ENCODE measurements at places on chromosomes 6 and 20.
A peak's percentile ranks its signal among the peaks of the same experiment; 100 is the strongest.

DNA sequence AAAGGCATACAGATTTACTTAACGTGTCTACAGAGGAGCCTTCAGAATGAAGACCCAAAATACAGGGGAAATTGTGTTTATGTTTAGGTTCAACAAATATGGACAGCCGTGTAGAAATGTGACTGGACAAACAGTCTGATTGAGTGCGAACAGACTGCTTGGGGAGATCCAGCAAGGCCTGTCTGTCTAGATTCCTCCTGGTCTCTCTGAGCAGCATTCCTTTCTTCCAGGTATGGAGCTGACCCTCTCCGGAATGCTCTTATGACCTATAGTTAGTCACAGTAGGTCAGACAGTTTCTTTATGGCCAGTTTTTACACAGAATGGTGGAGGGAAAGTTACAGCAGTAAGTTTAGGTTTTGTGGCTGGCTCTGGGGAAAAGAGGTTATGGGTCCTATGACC lies 9.0 kb downstream of the RIN2 start:
- DNase-seq: no peak

- DNase-seq: no peak
These were observed 127.3 kb upstream of the MTHFD1L start for GRCh38 chr6:150738092-150738629.

DNA sequence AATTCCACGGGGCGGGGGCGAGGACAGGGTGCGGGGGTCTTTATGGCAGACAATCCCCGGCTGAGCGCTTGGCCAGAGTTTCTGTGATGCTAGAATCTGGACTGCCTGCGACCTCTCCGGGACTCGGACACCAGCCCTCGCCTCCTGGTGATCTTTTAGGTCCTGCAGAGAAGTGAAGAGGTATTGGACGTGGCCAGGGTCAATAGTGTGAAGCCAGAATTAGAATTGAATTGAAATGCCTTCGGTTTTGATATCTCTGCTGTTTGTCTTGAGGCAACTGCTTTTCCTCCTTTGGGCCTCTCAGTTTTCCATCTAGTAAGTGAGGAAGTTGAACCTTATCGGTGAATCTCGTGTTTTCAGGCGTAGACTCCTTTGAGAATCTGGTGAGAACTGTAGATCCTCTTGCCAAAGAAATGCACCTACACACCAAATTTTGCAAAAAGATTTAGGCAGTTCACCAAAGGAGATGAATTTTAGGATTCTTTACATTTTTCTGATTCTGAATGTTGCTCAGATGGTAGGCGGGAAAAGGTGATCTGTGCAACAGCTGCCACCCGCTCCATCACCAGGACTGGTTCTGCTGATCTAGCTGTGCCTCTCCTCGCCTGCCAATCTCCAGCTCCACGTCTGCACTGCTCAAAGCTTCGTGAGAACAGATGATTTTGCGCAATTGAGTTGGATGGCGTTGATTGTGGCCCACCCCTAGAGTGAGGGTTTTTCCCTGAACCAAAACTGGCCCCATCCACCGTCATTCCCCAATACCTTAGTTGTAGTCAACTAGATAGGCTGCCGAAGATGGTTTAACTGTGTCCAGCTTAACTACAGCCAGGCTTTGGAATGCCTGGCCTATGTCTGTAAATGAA lies 837 bp upstream of the OSER1 start:
- DNase-seq: no peak

DNA sequence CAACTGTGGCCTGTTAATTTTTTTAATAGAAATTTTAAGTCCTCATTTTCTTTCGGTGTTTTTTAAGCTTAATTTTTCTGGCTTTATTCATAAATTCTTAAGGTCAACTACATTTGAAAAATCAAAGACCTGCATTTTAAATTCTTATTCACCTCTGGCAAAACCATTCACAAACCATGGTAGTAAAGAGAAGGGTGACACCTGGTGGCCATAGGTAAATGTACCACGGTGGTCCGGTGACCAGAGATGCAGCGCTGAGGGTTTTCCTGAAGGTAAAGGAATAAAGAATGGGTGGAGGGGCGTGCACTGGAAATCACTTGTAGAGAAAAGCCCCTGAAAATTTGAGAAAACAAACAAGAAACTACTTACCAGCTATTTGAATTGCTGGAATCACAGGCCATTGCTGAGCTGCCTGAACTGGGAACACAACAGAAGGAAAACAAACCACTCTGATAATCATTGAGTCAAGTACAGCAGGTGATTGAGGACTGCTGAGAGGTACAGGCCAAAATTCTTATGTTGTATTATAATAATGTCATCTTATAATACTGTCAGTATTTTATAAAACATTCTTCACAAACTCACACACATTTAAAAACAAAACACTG lies 10.1 kb downstream of the HFE start:
- no peak for DNase-seq

- DNase-seq: no peak
These were observed 187.1 kb downstream of the TFAP2B start for GRCh38 chr6:51005779-51006178.

GRCh38 chr6:140708441-140708840 lies 1334.0 kb upstream of the CITED2 start:
- DNase-seq: no peak

DNA sequence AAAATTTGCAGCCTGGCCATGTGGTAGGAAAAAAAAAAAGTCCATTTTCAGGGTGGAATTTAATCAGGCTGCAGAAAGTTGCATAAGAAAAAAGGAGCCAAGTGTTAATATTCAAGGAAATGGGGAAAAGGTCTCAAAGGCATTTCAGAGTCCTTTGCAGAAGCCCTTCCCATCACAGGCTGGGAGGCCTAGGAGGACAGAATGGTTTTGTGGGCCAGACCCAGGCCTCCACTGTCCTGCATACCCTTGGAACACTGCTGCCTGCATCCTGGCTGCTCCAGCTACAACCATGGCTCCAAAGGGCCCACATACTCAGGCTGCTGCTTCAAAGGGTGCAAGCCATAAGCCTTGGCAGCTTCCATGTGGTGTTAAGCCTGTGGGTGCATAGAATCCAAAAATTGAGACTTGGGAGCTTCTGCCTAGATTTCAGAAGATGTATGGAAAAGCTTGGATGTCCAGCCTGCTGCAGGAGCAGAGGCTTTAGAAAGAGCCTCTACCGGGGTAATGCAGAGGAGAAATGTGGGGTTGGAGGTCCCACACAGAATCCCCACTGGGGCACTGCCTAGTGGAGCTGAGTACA lies 239.0 kb upstream of the STXBP5 start:
- no peak for DNase-seq

DNA sequence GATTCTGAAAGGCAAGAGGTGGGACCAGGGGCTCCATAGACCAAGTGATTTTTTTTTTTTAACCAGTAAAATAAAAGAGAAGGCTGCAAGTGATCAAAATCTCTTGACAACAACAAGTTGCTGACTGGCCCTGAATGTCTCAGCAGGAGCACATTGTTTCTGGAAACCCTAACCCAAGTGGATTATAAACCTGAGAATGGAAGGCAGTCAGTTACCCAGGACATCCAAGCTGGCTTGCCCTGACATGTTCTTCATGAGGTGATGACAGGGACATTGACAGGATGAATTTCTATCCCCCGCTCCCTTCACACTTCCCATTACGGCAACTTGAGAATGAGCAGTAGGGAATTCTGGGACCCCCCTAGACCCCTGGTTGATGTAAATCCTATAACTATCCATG lies 49.6 kb upstream of the RIPOR2 start:
- DNase-seq: no peak

- DNase-seq: no peak
These were observed 38.6 kb upstream of the PIM1 start for GRCh38 chr6:37131104-37131959.

- DNase-seq: peak; percentile 91
These were observed 132.2 kb downstream of the OGFRL1 start for GRCh38 chr6:71420693-71421328.

- DNase-seq: no peak
These were observed 9.5 kb upstream of the HLA-DOA start for GRCh38 chr6:33018904-33019303.

DNA sequence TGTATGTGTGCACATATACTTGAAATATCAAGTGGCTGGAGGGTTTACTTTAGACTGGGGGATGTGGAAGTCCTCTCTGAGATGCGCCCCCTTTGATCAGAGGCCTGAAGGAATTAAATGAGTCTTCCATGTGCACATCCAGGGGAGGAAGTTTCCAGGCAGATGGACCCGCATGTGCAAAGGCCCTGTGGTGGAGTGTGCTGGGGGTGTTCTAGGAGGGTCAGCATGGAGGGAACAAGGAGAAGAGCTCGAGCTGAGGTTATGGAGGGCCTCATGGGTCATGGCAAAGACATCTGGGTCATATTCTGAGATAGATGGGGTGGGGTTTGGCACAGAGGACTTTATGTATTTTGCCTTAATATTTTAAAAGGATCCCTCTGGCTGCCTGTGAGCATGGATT lies 17.7 kb upstream of the SULF2 start:
- no peak for DNase-seq

GRCh38 chr6:92945799-92946198 lies 473.6 kb downstream of the EPHA7 start:
- no peak for DNase-seq

DNA sequence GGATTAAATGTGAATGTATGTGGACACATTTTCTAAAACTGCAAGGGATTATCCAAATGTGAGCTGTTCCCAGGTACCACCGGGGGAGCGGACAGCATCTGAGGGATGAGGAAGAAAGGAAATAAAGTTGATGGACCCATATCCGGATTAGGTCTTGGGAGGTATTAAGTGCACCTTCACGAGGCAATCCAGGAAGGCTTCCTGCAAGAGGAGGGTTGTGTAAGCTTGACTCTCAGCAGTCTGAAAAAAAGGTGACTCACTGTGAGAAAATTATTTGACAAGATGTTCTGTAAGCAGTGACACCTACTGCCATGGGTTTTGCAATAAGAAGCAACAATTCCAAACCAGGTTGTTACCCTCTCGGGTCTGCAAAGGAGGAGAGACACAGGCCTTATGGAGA lies 55.0 kb upstream of the LRFN2 start:
- no peak for DNase-seq

DNA sequence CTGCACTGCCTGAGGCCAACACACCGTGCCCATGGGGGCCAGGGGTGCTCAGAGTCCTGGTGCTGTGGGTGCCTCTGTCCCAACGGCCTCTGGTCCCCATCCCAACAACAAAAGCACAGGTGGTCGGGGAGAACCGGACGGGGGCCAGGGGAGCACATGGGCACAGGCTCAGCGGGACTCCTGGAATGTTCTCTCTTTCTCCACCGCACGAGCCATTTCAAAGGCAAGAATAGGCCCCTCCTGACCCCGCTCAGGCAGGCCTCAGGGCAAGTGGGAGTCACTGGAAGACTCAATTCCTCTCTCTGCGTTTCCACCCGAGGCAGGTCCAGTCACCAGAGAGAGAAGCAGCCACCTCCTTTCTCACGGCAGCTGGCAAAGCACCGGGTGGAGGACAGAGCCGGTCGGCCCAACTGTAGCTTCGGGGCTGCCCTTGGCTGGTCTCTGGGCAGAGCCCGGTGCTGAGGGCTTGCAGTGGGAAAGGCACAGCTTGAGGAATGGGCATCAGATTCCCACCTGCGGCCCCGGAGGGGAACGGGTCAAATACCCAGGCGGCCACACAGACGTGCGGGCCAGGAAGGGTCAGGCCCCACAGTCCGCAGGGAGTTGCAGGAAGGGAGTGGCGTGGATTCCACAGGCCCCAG lies 55.2 kb downstream of the KCNQ2 start:
- no peak for DNase-seq

GRCh38 chr20:52263757-52264156 lies 72.2 kb upstream of the ZFP64 start:
- DNase-seq: no peak

- DNase-seq: no peak
These were observed 151.0 kb upstream of the SMLR1 start for GRCh38 chr6:130676077-130676772.

- no peak for DNase-seq
These were observed 15.6 kb downstream of the L3MBTL3 start for GRCh38 chr6:130033949-130034348.

- no peak for DNase-seq
These were observed 16.8 kb downstream of the GNAS-AS1 start for GRCh38 chr20:58833921-58834320.

GRCh38 chr6:98639089-98639635 lies 195.2 kb upstream of the POU3F2 start:
- no peak for DNase-seq
